ENCODE measurements at places on chromosomes 4 and X.

GRCh38 chr4:32831104-32831503 is 2110.9 kb downstream of the PCDH7 start:
- DNase-seq = no peak

DNA sequence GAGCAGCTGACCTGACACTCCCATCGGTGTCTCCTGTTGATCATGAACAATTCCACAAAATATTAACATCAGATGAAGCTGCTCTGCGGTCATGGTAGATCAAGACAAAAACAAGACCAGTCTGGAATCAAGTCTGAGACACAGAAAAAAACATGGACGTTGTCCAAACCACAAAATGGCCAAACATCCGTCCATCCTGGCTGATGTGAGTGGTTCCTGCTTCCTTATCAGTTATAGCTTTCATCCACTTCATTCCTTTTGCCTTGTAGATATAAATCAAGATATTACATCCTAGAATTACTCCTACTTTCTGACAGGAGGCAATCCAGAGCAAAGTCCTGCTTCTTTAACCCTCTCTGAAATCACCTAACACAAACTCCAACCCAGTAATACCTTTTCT is 28.8 kb upstream of the PCSK1N start:
- no peak for DNase-seq

- no peak for DNase-seq
These were observed 20.4 kb downstream of the RNF212 start for GRCh38 chr4:1092983-1093361.

DNA sequence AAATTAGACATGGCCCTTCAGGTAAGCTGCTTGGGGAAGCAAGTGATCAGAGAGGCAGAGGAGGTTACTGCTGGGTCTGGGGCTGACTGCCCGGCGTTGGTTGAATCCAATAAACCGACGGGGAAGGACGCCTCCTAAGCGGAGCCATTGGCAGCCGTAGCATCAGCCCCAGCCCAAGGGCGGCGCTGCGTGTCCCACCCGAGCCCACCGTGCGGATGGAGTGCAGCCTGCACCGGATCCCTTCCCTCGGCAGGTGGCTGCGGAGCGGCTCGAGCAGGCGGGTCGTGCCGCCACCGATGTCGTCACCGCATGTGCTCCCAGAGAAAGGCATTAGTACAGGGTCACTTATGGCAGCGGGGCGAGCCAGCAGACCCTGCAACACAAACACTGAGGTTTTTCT is 82.1 kb downstream of the ALPK1 start:
- no peak for DNase-seq

- no peak for DNase-seq
These were observed 11.8 kb upstream of the NEIL3 start for GRCh38 chr4:177297785-177298391.

DNA sequence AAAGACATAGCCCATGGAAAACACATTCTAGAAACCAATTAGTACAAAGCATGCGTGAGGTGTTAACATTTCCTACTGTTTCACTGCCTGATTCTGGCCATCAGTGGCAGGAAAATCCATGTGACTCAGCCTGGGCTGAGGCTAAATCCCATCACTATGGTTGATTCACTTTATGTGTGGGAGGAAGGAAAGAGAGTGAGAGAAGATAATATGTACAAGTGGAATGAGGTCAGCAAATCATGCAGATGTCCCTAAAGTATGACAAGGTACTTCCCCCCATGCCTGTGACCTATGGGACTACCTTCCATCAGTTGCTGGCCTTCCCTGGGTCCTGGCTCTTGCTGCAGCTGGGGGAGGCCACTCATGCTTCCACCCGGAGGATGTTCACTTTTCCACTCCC is 64.2 kb upstream of the MAP3K15 start:
- DNase-seq = no peak

DNA sequence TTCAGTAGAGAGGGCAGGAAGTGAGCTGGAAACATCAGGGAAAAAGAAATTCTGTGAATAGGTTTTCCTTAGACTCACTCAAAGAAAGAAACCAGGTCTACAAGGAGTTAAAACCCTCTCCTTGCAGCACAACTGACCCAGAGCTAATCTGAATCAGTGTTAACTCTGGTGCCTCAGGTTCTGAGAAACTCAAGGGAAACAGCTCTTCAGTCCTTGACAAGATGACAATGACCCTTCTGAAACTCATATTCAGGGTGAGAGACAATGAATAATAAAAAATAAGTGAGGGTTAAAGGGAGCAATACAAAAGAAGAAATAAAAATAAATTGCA is 903.6 kb downstream of the STPG2 start:
- DNase-seq = no peak
